ENCODE measurements at places on chromosomes 5 and 9.
A peak's percentile ranks its signal among the peaks of the same experiment; 100 is the strongest.

- H3K27ac ChIP-seq = no peak overlapping the region
- DNase-seq = no peak
- H3K36me3 ChIP-seq = peaks cover 25% of the 10 kb centered on the region
- H3K4me1 ChIP-seq = no peaks in the 10 kb centered on the region
- H3K4me3 ChIP-seq = no peak overlapping the region
Observed at GRCh38 chr5:111129938-111130337, 37.8 kb downstream of the WDR36 start.

- no peak for DNase-seq
- H3K27ac ChIP-seq = no peak overlapping the region
- no peaks in the 10 kb centered on the region for H3K4me1 ChIP-seq
Observed at GRCh38 chr9:20804489-20805250, 120.6 kb downstream of the FOCAD start.

- no peak overlapping the region for H3K27ac ChIP-seq
- H3K4me3 ChIP-seq = no peak overlapping the region
- peaks cover 4% of the 10 kb centered on the region for H3K27me3 ChIP-seq
- H3K4me1 ChIP-seq = no peaks in the 10 kb centered on the region
- no peak for DNase-seq
- H3K36me3 ChIP-seq = no peaks in the 10 kb centered on the region
Observed at GRCh38 chr9:34552986-34553385, 30.2 kb upstream of the ENHO start.

DNA sequence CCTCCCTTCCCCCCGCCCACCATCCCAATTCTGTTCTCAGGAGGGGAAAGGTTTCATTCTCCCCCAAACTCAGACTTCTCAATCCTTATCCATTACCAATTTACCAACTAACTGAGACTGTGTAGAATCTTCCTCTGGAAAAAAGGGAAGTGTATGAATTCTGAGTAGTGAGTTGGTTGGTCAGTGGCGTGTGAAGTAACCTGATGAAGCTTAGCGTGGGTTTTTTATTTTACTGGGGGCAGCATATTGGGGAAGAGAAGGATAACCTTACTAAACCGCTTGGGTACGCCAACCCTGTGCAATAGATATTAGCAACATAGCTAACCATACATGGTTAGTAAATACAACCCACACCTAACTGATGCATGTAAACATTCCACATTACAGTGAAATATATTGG lies 1.1 kb upstream of the DNAJC21 start:
- H3K4me1 ChIP-seq = peaks cover 43% of the 10 kb centered on the region
- no peak overlapping the region for H3K27ac ChIP-seq
- H3K36me3 ChIP-seq = peaks cover 39% of the 10 kb centered on the region

- DNase-seq = no peak
- H3K4me3 ChIP-seq = no peak overlapping the region
- peaks cover 20% of the 10 kb centered on the region for H3K27me3 ChIP-seq
- H3K4me1 ChIP-seq = no peaks in the 10 kb centered on the region
- H3K27ac ChIP-seq = no peak overlapping the region
Observed at GRCh38 chr5:159877016-159877415, 39.3 kb upstream of the ADRA1B start.

DNA sequence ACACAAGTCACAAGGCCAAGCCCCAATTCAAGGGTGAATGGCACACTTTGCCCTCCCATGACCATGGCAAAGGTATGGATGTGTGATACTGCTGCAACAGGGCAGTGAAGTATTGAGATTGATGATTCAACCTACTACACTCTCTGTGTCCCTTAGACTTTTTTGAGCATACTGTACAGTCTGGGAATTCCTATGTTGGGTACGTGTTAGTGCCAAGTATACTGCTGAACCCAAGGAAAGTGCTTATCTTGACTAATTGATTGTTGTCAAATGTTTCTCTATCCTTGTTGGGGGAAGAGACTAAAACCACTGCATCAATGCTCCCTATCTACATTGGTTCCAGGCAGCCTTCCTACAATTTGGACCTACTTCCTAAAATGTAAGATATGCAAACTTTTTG lies 93.7 kb downstream of the NDFIP1 start:
- H3K4me3 ChIP-seq = no peak overlapping the region
- H3K4me1 ChIP-seq = no peaks in the 10 kb centered on the region
- no peak overlapping the region for H3K27ac ChIP-seq
- peaks cover 8% of the 10 kb centered on the region for H3K27me3 ChIP-seq
- H3K36me3 ChIP-seq = no peaks in the 10 kb centered on the region

GRCh38 chr9:92097997-92098482 lies 17.2 kb downstream of the SPTLC1 start:
- peaks cover 52% of the 10 kb centered on the region for H3K36me3 ChIP-seq
- H3K4me1 ChIP-seq = peaks cover 58% of the 10 kb centered on the region
- peak; percentile 43 for DNase-seq
- H3K27ac ChIP-seq = peak overlapping the region; percentile 50

DNA sequence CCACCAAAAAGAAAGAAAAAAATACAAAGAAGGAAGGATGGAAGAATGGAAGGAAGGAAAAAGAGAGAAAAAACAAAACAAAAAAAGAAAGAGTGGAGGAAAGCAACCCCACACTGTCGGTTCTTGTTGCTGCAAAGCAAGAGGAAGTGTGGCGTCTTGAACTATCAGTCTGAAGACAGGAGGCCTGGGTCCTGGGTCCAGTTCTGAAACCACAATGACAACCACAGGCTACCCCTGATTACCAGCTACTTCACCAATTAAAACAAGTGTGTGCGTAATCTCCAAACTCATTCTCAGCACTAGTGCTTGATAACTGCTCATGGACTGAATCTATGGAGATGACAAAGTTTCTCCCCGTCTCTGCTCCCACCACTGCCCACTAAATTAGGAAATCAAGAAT lies 93.7 kb downstream of the RASEF start:
- no peak overlapping the region for H3K27ac ChIP-seq
- no peaks in the 10 kb centered on the region for H3K36me3 ChIP-seq
- DNase-seq = no peak
- H3K4me1 ChIP-seq = no peaks in the 10 kb centered on the region

DNA sequence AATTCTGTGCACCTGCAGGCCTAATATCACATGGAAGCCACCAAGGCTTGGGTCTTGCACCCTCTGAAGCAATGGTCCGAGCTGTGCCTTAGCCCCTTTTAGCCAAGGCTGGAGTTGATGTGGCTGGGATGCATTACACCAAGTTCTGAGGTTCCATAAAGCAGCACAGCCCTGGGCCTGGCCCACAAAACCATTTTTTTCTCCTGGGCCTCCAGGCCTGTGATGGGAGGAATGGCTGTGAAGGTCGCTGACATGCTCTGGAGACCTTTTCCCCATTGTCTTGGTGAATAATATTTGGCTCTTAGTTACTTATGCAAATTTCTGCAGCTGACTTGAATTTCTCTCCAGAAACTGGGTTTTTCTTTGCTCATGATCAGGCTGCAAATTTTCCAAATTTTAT lies 167.3 kb downstream of the HTR1A start:
- H3K4me3 ChIP-seq = no peak overlapping the region
- H3K36me3 ChIP-seq = no peaks in the 10 kb centered on the region
- H3K27me3 ChIP-seq = no peaks in the 10 kb centered on the region

DNA sequence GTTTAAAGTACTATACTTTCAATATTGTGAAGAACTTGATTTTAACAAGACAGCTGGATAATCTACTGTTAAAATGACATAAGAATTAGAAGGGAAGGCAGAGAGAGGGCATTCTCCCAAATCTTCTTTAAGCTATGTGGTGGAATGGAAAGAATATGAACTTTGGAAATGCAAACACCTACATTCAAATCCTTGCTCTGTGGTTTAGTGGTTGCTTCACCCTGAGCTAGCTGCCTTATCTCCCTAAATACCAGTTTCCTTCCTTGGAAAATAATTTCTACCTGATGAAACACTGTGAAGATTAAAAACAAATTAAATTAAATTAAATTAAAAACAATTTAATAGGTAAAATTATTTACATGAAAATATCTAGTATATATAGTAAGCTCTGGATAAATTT lies 98.5 kb downstream of the GPR21 start:
- H3K27ac ChIP-seq = no peak overlapping the region
- H3K4me1 ChIP-seq = no peaks in the 10 kb centered on the region
- H3K27me3 ChIP-seq = no peaks in the 10 kb centered on the region
- no peak for DNase-seq
- H3K4me3 ChIP-seq = no peak overlapping the region

GRCh38 chr5:95958310-95959014 lies 3.2 kb downstream of the ELL2 start:
- peaks cover 76% of the 10 kb centered on the region for H3K4me1 ChIP-seq
- no peak for DNase-seq
- H3K27me3 ChIP-seq = no peaks in the 10 kb centered on the region
- H3K36me3 ChIP-seq = peaks cover 29% of the 10 kb centered on the region
- H3K27ac ChIP-seq = no peak overlapping the region

- H3K4me1 ChIP-seq = no peaks in the 10 kb centered on the region
- no peak for DNase-seq
- H3K36me3 ChIP-seq = no peaks in the 10 kb centered on the region
- H3K27me3 ChIP-seq = no peaks in the 10 kb centered on the region
- H3K27ac ChIP-seq = no peak overlapping the region
Observed at GRCh38 chr5:20556115-20556763, 568.2 kb upstream of the CDH18 start.

- H3K4me3 ChIP-seq = no peak overlapping the region
- H3K4me1 ChIP-seq = no peaks in the 10 kb centered on the region
- H3K27ac ChIP-seq = no peak overlapping the region
- no peaks in the 10 kb centered on the region for H3K27me3 ChIP-seq
- H3K36me3 ChIP-seq = no peaks in the 10 kb centered on the region
Observed at GRCh38 chr9:14031060-14031414, 282.9 kb downstream of the NFIB start.

- H3K4me3 ChIP-seq = no peak overlapping the region
- H3K27ac ChIP-seq = no peak overlapping the region
- no peaks in the 10 kb centered on the region for H3K4me1 ChIP-seq
- H3K27me3 ChIP-seq = no peaks in the 10 kb centered on the region
Observed at GRCh38 chr5:4348423-4348822, 752.8 kb downstream of the IRX1 start.

- H3K4me3 ChIP-seq = no peak overlapping the region
- H3K27me3 ChIP-seq = no peaks in the 10 kb centered on the region
- H3K27ac ChIP-seq = no peak overlapping the region
- peaks cover 12% of the 10 kb centered on the region for H3K4me1 ChIP-seq
- no peak for DNase-seq
Observed at GRCh38 chr5:142888469-142889085, 118.4 kb downstream of the ARHGAP26 start.

DNA sequence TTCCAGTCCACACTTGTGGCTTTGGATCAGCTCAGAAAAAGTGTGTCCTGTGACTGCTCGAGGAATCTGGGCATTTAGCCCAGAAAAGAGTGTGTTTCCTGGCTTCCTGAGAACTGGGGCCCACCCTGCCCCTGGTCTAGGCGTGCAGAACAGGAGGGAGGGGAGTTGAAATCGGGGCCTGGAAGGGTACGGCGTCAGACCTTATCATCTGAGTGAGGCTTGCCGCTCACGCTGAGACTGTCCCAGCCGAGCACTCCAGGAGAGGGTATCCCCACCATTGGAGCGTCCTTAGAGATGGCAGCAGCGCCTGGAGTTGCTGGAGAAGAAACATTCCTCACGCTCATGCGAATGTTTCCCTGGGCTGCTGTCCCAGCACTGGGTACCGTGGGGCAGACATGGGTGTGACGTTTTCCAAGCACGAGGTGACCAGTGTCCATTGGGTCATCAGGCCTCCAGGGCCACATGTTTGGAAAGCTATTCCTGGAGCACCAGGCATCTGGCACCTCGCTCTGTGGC lies 22.5 kb downstream of the NEK6 start:
- no peaks in the 10 kb centered on the region for H3K36me3 ChIP-seq
- no peak for DNase-seq
- no peaks in the 10 kb centered on the region for H3K27me3 ChIP-seq
- H3K4me1 ChIP-seq = peaks cover 5% of the 10 kb centered on the region

DNA sequence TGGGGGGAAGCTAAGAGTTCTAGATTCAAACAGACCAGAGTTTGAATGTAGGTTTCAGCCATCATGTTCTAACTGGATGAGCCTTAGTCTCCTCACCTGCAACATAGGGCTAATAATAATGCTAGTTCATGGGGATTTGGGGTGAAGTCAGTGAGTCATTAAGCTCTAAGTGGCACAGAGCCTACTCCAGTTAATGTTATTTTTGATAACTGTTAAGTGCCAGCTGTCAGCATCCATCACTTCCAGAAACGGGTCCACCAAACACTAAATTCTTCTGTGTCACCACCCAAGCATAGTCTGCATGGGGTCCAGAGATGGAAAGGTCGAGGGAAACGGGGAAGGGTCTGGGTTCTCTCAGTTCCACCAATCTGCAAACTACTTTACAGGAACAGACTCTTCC lies 1.8 kb upstream of the TSC1 start:
- H3K4me1 ChIP-seq = peaks cover 26% of the 10 kb centered on the region
- no peak for DNase-seq
- no peak overlapping the region for H3K4me3 ChIP-seq
- H3K27me3 ChIP-seq = no peaks in the 10 kb centered on the region
- H3K36me3 ChIP-seq = peaks cover 3% of the 10 kb centered on the region
- H3K27ac ChIP-seq = no peak overlapping the region

- DNase-seq = no peak
- H3K36me3 ChIP-seq = no peaks in the 10 kb centered on the region
- peaks cover 28% of the 10 kb centered on the region for H3K27me3 ChIP-seq
- H3K4me1 ChIP-seq = peaks cover 4% of the 10 kb centered on the region
Observed at GRCh38 chr9:72038408-72038807, 22.0 kb downstream of the C9orf57 start.

DNA sequence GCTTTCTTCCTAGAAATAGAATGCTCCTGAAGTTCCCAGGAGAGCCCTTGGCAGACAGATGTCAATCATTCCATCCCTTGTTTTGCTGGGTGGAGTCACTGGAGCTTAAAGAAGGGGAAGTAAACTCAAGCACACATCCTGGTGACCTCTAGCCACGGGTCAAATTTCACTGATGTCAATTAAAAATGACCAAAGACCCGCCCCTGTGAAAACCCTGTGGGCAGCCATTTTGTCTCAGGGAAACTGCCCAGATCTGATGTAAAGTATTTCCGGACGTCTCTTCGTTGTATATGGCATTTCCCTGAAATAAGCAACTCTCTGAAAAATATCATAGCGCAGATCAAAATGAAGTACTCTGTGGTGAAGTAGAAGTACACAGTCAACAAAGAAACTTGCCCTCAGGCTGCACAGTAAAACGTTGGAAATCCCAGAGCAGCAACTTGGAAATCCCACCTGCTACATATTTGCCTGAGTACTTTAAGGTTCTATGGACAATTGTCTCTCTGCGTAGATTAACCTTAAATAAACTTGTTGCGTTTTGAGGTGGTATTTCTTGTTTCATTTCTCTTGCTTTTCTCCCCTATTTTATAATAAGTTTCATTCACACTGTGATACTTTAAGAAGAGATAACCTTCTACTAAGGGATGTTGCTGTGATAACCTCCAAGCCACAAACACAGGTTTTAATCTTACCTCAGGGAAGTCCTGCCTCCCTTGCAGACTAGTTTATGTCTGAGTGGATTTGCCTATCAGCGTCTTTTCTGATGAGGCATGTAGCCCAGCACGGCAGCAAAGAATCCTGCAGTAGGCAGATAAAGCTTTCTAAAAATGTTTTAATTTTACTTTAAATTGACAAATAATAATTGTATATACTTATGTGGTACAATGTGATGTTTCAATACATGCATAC lies 60.9 kb upstream of the PIP5K1B start:
- H3K4me1 ChIP-seq = peaks cover 2% of the 10 kb centered on the region
- peaks cover 15% of the 10 kb centered on the region for H3K27me3 ChIP-seq
- DNase-seq = no peak
- no peak overlapping the region for H3K27ac ChIP-seq
- no peaks in the 10 kb centered on the region for H3K36me3 ChIP-seq

- no peak overlapping the region for H3K27ac ChIP-seq
- no peak overlapping the region for H3K4me3 ChIP-seq
- H3K27me3 ChIP-seq = peaks cover 8% of the 10 kb centered on the region
- peaks cover 4% of the 10 kb centered on the region for H3K36me3 ChIP-seq
- H3K4me1 ChIP-seq = no peaks in the 10 kb centered on the region
- no peak for DNase-seq
Observed at GRCh38 chr5:132979367-132979940, 16.0 kb upstream of the AFF4 start.

Data from activated CD4-positive, alpha-beta memory T cell treated with anti-CD3 and anti-CD28 coated beads, Interleukin-2, amount 10 ng/mL, durations not matched to agents 7 days and 5 days (primary cell).